Activated CD4-positive, CD25-positive, alpha-beta regulatory T cell (primary cell): ENCODE measurements at places on chromosomes 1 and 21.
A peak's percentile ranks its signal among the peaks of the same experiment; 100 is the strongest.

- peak; percentile 82 for DNase-seq
Measured at GRCh38 chr1:223142795-223143536, at the start of gene TLR5. TLR5 (minus strand) TSS chr1:223143248; CDS start chr1:223113031, 30,217 bp downstream.

- no peak for DNase-seq
Measured at GRCh38 chr1:154419620-154420571, 14.8 kb downstream of the IL6R start.

DNA sequence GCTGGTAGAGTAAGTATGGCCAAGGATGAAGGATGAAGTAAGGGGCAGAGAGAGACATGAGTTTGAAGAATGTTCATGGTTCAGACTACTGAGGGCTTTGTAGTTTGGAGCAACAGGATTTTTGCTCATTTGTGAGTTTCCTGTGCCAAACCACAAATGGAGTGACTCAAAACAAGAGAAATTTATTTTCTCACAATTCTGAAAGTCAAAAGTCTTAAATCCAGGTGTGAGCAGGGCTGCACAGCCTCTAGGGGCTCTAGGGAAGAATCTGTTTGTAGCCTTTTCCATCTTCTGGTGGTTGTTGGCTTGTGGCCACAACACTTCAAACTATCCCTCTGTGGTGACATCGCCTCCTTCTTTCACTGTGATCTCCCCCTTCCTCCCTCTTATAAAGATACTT is 58.9 kb downstream of the RHOU start:
- DNase-seq: no peak

- no peak for DNase-seq
Measured at GRCh38 chr1:41913014-41913413, 5.7 kb downstream of the HIVEP3 start.

DNA sequence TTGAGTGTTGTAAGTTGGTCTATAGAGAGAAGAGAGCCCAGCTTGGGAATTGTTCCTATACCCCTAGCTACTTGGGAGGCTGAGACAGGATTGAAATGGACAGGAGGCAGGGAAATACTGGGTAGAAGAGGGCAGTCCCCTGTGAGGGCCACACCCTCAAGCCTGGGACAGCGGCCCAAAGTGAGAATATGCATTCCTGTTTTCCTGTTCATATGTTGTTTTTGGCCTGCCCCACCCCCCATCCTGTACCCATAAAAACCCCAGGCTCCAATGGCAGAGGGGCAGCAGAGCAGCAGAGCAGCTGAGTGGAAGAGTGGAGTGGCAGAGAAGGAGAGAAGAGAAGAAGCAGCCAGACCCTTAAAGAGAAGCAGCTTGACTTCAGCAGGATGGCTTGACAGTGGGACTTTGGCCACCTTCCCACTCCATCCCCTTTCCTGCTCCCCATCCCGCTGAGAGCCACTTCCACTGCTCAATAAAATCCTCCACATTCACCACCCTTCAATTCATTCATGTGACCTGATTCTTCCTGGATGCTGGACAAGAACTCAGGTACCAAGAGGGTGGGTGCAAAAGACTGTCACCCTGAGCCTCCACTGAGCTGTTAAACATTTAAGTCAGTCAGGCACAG is 70.6 kb upstream of the PUM1 start:
- no peak for DNase-seq

DNA sequence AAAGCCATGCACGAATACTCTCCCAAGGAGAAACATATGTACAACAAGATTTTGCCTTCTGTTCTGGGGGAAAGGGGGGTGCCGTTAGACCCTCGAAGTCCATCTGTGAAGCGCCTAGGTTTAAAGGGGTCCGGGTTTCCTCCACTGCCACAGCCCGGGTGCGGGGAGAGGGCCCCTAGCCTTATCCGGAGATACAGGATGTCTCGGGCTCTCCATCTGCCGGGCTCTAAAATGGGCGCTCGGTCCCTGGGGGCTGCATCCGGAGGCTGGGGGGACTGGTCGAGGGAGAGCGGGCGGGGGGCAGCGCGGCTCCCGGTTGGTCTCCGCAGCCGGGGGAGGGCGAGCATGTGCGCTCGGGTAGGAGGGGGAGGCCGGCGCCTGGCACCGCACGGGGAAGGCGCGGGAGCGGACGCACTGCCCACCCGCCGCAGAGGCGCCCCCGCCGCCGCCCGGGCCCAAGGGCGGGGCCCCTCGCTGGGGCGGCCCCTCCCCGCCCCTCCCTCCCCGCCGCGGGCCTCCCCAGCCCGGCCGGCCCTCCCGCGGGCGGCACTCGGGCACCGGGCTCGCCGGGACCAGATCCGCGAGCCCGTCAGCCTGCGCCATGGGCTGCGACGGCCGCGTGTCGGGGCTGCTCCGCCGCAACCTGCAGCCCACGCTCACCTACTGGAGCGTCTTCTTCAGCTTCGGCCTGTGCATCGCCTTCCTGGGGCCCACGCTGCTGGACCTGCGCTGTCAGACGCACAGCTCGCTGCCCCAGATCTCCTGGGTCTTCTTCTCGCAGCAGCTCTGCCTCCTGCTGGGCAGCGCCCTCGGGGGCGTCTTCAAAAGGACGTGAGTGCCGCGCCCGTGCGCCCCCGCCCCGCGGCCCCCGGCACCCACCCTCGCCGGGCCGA is 63.1 kb downstream of the ELK4 start:
- no peak for DNase-seq

DNA sequence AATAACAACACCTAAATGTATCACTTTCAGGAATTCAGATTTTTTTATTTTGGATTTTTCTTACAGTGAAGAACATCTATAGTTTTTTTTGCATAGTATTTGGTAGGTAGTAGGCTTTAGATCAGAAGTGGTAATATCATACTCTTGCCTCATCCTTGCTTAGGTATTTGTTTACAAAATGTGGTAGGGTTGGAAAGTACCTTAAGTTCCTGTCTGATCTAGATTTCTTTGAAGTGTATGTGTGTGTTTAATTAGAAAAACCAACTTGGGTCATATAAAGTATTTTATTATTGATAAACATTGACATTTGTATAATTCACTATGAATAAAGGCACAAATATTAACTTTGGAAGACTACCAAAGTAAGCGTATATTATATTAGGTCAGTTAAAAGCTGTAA is 85.3 kb upstream of the GPR88 start:
- no peak for DNase-seq

- DNase-seq: no peak
Measured at GRCh38 chr1:207073906-207074820, 14.5 kb upstream of the C4BPB start.

DNA sequence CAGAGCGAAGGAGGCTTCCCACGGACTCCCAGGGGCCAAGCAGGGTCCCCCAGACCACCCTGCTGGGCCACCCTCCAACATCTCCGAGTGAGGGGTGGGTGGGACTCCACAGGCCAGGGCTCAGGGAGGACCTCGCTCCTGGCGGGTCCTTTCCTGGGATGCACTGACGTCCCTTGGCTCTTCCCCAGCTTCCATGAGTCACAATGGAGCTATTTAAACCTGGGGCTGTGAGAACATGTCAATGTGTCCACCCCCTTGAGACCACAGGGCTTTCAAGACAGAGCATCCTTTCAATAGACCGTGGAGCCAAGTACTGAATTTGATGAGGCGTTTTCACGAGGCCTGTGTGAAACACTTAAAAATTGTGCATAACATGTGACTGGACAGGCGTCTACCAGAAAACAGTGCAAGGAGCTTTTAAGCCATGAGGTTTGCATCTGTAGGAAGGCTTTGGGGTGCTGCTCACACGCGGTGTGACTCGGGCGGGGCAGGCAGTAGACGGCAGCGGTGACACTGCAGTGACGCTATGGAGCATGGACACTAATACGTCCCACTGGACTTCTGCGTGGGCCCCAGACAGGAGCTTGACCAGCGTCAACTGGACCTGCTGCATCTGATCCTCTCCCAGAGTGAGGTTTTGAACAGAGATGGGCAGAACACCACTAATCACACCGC is 24.1 kb upstream of the NPHP4 start:
- DNase-seq: no peak
